CD4-positive, alpha-beta T cell treated with Interleukin-4 for 1 hour (primary cell): ENCODE measurements at places on chromosomes 3 and 15.

- DNase-seq = no peak
Measured at GRCh38 chr3:145739926-145740325, 421.1 kb downstream of the PLOD2 start.

GRCh38 chr15:73767806-73768501, 14.8 kb upstream of the INSYN1 start:
- DNase-seq = no peak

DNA sequence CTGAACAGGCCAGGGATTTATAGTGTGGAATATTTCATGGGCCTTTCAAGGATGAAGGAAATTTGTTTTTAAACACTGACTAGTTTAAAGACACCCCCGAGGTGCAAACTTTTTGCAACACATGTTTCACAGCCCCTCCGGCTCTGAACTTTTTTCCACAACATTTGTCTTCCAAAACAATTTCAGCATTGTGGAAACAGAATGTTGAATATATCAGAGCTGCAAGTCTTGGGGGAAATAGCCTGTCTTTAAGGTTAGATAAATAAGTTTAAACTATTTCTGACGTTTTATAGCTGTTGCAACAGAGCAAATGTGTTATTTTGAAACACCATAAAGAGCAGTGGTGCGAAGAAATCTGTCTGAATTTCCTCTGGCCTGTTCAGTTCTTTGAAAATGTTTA, 229.2 kb upstream of the GOLGA6L4 start:
- no peak for DNase-seq

DNA sequence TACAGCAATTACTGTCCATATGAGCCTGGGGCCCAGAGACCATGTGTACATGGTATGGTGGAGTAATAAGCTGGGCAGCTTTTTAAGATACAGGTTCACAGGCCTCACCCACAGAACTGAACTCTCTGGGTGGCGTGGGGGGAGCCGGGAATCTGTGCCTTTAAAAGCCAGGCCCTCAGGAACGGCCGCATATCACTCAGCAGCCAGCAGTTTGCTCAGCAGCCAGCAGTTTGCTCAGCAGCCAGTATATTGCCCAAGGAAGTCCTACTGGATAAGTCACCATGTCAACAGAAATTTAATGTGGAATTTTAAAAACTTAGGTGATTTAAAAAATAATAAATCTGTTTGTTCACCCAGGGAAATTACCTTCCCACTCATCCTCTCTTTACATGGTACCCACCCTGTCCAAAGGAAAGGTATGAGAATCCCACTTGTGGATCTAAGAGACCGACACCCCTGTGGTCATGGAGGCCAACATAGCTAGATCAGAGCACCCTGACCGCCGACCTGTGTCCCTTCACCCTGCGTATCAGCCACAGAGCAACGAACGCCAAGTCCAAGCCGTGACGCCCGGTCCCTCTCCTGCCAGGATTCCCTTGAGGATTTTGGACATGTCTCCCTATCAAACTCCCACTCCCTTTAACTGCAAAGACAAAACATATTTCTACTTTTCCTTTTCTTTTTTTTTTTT, 95.7 kb upstream of the CHRM5 start:
- DNase-seq = no peak

DNA sequence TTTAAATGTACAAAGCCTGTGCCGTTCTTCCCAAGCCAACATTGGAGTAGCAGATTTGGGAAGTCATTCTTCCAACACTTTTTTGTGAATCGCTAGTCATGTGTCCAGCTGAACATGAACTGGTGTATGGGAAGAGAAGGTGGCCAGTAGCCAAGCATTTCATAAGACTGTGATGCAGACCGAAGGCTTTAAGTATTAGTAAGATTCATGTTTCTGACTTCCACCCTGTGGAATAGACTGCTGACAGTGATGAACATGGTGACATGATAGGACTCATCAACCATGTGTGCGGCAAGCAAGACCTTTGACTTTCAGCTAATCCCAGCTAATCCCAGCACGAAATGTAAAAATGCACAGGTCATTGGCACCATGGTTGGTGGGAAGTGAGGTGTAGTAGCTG, 48.3 kb upstream of the THSD4 start:
- DNase-seq = no peak

GRCh38 chr15:75723171-75723846, 10.7 kb upstream of the CSPG4 start:
- no peak for DNase-seq

- DNase-seq = no peak
Measured at GRCh38 chr15:78228356-78228996, 5.9 kb downstream of the ACSBG1 start.

DNA sequence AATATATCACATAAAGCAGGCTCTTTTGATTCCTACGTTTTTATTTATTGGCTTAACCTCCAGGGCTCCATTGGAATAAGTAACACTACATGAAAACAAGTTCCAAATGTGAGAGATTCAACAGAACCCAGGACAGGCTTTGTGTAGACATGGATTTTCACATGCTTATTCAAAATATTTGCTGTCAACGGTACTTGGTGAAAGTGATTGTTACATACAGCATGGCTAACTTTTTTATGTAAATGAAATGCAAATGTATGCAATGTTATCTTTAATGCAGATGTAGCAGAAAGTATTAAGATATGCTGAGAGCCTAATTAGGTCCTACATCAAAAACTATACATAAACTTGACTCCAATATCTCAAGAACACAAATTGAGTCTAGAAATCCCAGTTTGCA, 212.0 kb downstream of the RORA start:
- no peak for DNase-seq
